DMS79 treated with DMSO at 0.1 percent for 48 hours (cell line): ENCODE measurements at places on chromosomes 1 and 21.

GRCh38 chr1:63821091-63822005 is 47.5 kb downstream of the ROR1 start:
- no peak for DNase-seq

- DNase-seq = peak; percentile 67
These were observed 8.9 kb upstream of the C1orf216 start for GRCh38 chr1:35727434-35728040.

- no peak for DNase-seq
These were observed 26.3 kb downstream of the PRMT2 start for GRCh38 chr21:46661642-46662366.

- DNase-seq = peak; percentile 52
These were observed 1.8 kb upstream of the PTTG1IP start for GRCh38 chr21:44875316-44875700.

- no peak for DNase-seq
These were observed 2.5 kb downstream of the ETV3 start for GRCh38 chr1:157135646-157136045.

- no peak for DNase-seq
These were observed 4.1 kb downstream of the KRTAP15-1 start for GRCh38 chr21:30444204-30444603.

DNA sequence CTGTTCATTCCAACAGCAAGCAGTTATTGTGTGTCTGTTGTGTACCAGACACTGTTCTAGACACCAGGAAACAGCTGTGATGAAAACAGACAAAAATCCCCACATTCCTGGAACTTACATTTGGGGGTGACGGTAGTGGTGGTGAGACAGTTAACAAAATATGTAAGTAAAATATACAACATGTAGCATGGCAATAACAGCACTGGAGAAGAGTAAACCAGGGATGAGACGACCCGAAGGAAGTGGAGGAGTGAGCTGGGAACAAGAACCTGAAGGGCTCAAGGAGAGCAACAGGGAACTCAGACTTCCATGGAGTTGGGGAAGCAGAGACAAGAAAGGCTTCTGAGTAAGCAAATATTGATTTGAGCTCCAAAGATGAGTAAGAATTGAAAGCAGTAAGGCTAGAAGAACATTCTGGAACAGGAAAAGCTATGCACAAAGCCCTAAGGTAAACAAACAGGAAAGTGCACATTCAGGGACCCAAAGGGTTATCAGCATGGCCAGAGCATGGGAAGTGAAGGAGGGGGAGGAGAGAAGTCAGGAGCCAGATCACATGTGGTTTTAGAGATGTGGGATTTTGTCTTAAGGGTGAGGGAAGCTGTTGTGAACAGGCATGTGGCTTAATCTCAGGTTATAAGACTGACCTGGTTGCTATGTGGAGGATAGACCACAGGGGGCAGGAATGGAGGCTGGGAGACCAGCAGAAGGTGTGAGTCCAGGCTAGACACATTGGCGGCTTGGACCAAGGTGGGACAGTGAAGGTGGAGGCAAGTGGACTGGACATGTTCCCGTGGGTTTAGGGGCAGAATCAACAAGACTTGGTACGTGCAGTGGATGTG is 7.3 kb downstream of the CSF1 start:
- no peak for DNase-seq

- DNase-seq = no peak
These were observed 12.1 kb downstream of the EPHA2 start for GRCh38 chr1:16143566-16144324.

DNA sequence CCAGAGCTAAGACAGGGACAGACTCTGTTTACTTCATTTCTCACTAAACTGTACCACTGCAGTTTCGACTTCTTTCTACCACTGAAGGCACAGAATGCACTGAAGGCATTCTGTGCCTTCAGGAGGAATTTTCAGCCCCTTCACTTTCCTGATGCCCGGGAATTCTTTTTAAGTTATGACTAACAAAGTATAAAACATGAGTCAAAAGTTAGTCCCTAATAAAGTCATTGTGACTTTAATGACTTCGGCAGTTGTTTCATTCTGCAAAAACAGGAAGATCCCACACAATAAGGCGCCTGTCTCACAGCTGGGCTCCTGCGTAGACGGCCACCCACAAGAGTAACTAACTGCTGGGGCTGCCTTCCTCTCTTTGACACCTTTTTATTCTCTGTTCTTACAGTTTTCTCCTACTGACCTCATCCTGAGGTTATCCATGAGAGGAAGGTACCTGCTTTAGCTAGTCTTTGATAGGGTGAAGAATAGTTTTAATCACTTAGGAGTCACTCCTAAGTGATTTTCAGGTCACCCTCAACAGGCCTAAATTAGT is 183.9 kb upstream of the SGIP1 start:
- no peak for DNase-seq

DNA sequence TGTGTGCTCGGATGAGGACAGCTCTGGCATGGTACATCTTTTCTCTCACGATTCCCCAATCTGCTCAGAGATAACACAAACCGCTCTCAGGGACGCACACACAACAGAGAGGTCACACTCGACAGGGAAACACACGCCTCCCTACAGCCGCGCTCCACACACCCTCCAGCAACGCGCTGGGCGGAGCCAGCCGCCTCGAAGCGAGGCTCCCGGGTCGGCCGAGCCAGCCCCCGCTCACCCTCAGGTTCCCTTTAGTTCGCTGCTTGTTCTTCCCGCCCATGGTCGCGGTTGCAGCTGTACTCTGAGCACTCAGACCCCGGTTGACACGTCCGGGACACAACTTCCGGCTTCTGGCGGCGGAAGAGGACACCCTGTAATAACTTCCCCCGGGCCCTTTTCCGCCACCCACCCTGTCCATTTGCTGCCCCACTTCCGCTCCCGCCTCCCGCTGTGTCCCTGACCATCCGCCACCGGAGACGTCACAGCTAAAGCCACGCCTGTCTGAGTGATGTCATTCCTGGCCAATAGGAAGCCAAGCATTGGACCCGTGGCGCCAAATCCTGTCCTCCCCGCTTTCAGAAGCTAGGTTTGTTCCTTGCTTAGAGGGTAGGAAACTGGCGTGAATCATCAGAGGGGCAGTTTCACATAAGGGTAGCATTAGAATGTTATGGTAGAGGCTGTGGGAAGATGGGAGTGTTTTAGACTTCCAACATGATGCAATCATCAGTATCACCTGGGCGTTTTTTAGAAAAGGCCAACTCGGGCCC is at the start of gene LTN1:
Gene LTN1, minus strand, starts transcription at position 352 of the 767 bp plus-strand sequence. Its CDS starts 72 bp downstream, at position 280.
- peak; percentile 96 for DNase-seq

- peak; percentile 39 for DNase-seq
These were observed 48.0 kb upstream of the B3GALNT2 start for GRCh38 chr1:235552146-235552716.

GRCh38 chr21:35025206-35026152 is 23.6 kb downstream of the RUNX1 start:
- no peak for DNase-seq

DNA sequence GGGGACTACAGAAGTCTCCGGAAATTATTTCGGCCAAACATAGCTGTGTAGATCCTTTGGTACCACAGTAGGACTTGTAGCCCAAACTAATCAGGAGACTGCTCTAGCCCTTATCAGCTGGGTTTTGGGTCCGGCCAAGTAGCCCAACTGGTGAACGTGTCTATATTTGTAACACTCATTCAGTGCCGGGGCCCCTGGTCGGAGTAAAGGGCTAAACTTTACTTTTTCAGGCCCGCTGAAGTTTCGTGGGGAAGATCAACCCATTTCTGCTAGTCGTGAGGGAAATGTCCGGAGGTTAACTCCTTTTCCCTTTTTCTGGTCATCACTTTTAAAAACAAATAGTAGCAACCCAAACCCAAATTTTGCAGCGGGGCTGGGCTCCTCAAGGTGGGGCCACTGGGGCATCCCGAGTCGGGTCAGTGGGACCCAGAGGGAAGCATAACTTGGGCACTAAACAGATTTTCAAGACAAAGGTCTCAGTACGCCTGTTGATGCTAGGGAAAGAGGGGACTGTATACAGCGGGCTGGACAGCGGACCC is 1.7 kb downstream of the LHX9 start:
- no peak for DNase-seq
